ENCODE measurements at places on chromosomes 12 and 14. TPM values are rescaled to one million over a fixed set of nuclear protein-coding genes. Genes with fewer than 3 reads are reported as not detected.

The DDN gene
- 0.22 TPM for total RNA-seq

The TSHR gene
- 0.52 TPM for total RNA-seq

The WSCD2 gene
- total RNA-seq, result 1.8 TPM

The TBX5 gene
- total RNA-seq, result 0.05 TPM

The PHC1 gene
- total RNA-seq, result 4.0 TPM

The PRPF39 gene
- total RNA-seq, result 30.3 TPM

The OR6C2 gene
- total RNA-seq, result not detected

The CARMIL3 gene
- 49.3 TPM for total RNA-seq

The ASB2 gene
- 0.15 TPM for total RNA-seq

The ACTR10 gene
- total RNA-seq, result 70.6 TPM

The ATF7 gene
- total RNA-seq, result 12.8 TPM

The HIGD1C gene
- not detected for total RNA-seq

The WNT1 gene
- total RNA-seq, result not detected

The IFT81 gene
- total RNA-seq, result 34.2 TPM

The DAO gene
- total RNA-seq, result 0.75 TPM

The TAS2R42 gene
- 0.11 TPM for total RNA-seq

The TRIM9 gene
- 21.8 TPM for total RNA-seq

The SLC10A1 gene
- 1.1 TPM for total RNA-seq

The TPPP2 gene
- 0.26 TPM for total RNA-seq

The MYO1A gene
- total RNA-seq, result 0.85 TPM

The ZNF140 gene
- total RNA-seq, result 26.8 TPM
